Naive thymus-derived CD8-positive, alpha-beta T cell (primary cell): ENCODE measurements at places on chromosomes 7 and 10. TPM values are rescaled to one million over a fixed set of nuclear protein-coding genes. Genes with fewer than 3 reads are reported as not detected.

The DEPP1 gene
- polyA plus RNA-seq = not detected

The SFXN2 gene
- 16.5 TPM for polyA plus RNA-seq

- no peak for DNase-seq
Measured at GRCh38 chr7:2384354-2385243, 18.8 kb upstream of the CHST12 start.

GRCh38 chr7:44489955-44490350, 505 bp downstream of the NUDCD3 start:
- DNase-seq = peak; percentile 63

- DNase-seq = no peak
Measured at GRCh38 chr10:16583382-16583781, 61.7 kb upstream of the C1QL3 start.

The SPAM1 gene
- polyA plus RNA-seq = not detected

The RBM20 gene
- polyA plus RNA-seq = 0.20 TPM

The IMMP2L gene
- polyA plus RNA-seq = 29.1 TPM

The PGAM2 gene
- not detected for polyA plus RNA-seq

GRCh38 chr7:371119-371778, 81.3 kb downstream of the FOXL3 start:
- DNase-seq = peak; percentile 57

The GPR85 gene
- 0.15 TPM for polyA plus RNA-seq

The PDK4 gene
- not detected for polyA plus RNA-seq

- no peak for DNase-seq
Measured at GRCh38 chr7:55024776-55025175, 6.0 kb downstream of the EGFR start.

DNA sequence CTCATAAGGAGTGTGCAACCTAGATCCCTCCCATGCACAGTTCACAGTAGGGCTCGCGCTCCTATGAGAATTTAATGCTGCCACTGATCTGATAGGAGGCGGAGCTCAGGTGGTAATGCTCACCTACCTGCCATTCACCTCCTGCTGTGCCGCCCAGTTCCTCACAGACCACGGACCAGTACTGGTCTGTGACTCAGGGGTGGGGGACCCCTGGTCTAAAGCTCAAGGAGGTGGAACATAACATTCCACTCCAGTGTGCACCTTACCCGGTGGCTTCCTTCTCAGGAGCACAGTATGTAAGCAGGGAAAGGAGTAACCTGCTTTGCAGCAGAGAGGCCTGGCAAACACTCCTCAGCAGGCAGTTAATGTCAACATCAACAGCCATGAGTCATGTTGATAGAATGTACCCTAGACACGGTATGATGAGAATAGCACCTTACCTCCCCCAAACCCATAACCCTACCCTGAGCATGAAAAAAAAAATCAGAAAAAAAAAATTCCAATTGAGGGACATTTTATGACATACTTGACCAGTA, 273.5 kb downstream of the FGFR2 start:
- DNase-seq = no peak

The HYAL4 gene
- not detected for polyA plus RNA-seq

GRCh38 chr7:84948634-84949033, 238.2 kb downstream of the SEMA3D start:
- DNase-seq = no peak

DNA sequence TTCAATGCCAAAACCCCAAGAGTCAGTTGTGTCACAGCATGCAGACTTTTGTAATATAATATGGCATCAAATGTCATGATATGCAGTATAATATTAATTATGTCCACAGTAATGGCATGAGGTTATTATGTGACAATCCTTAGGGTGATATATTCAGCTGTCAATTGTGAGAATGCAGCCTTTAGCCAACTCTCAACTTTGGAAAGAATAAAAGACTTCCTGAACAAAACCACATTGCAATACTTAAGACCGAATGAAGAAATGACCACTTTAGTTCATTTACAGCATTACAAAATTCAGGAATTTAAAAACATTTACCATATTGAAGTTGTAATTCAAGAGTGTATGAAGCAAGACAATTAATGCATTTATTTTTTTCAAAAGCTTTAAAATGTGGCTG, 45.4 kb downstream of the CPVL start:
- DNase-seq = no peak

DNA sequence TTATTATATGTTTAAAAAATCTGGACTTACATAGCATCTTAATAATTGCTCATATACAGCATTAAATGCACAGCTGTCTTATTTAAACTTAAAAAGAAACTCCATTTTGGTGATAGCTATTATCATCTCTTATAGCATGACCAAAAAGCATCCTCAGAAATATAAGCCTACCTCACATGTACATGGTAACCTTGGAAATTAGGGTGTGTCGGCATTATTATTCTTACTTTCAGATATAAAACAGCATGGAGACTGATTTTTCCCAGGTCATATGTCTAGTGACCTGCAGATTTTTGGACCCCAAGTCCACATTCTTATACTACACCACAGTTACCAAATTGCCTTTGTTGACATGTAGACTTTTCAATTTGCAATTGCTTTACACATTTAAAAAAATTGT, 29.1 kb upstream of the ITGB1 start:
- DNase-seq = no peak

The NPSR1 gene
- polyA plus RNA-seq = not detected

GRCh38 chr7:30761214-30762156, 9.6 kb downstream of the INMT start:
- no peak for DNase-seq

DNA sequence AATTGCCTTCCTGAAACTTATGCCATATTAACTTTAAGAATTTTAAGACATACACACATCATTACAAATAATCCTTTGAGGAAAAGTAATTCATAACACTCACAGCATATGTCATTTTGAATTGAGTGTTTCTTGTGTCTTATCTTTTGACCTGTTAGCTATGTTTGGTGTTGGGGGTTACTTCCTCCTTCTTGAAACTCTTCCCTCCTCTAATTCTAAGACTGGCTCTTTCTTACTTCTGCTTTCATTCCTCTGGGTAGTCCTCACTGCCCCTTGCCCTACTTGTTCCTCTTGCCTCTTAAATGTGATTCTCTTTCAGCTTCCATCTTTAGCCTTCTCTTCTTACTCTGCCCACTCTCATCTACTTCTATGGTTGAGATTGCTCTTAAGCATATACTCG, 28.3 kb upstream of the PIP4K2A start:
- DNase-seq = no peak

The GCK gene
- 1.2 TPM for polyA plus RNA-seq

DNA sequence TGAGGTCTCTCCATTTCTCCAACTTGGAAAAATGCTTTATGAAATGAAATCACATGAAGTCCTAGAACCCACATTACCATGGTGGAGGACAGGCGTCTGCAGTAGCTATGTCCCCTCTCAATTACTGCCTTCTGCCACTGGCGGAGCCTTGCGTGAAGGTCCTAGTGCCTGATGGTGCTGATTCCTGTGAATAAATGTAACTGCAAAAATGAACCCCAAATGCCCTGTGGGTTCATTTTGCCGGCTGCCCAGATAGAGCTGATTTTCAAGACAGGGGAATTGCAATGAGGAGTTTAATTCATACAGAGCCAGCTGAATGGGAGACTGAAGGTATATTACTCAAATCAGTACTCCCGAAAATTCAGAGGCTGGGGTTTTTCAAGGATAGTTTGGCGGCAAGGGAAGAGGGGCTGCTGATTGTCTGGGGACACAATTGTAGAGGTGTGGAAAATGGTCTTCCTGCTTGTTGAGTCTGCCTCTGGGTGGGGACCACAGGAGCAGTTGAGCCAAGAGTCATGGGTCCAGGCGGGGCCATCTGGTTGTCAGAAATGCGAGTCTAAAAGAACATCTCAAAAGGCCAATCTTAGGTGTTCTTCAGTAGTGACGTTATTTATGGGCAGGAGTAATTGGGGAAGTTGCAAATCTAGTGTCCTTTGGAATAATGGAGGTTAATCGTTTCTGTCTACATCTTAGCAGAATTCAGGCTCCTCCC, 13.5 kb downstream of the PRF1 start:
- no peak for DNase-seq

DNA sequence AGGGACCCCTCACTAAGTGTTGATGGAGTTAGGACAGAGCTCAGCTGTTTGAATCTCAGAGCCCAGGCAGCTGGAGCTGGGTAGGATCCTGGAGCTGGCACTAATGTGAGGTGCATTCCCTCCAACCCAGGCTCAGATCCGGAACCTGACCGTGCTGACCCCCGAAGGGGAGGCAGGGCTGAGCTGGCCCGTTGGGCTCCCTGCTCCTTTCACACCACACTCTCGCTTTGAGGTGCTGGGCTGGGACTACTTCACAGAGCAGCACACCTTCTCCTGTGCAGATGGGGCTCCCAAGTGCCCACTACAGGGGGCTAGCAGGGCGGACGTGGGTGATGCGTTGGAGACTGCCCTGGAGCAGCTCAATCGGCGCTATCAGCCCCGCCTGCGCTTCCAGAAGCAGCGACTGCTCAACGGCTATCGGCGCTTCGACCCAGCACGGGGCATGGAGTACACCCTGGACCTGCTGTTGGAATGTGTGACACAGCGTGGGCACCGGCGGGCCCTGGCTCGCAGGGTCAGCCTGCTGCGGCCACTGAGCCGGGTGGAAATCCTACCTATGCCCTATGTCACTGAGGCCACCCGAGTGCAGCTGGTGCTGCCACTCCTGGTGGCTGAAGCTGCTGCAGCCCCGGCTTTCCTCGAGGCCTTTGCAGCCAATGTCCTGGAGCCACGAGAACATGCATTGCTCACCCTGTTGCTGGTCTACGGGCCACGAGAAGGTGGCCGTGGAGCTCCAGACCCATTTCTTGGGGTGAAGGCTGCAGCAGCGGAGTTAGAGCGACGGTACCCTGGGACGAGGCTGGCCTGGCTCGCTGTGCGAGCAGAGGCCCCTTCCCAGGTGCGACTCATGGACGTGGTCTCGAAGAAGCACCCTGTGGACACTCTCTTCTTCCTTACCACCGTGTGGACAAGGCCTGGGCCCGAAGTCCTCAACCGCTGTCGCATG, 5.2 kb downstream of the CHPF2 start:
- DNase-seq = no peak

The SPDYE6 gene
- not detected for polyA plus RNA-seq

DNA sequence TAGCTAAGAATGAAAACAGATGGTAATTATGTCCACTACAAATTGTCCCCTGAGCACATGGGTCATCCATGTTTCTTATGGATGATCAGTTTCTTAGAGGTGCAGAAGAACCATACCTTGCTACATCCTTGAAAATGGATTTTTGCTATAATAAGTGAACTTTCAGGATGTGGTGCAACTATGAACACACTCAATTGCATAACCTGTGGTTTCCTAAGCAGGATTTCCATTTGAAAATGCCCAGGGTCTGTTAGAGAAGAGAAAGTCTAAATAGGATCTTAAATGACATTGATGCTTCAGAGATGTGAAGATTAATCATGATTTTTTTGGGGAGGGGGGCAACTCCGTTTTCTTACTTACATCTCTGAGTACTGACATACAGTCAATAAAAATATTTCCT, 39.6 kb upstream of the CACNB2 start:
- DNase-seq = no peak

DNA sequence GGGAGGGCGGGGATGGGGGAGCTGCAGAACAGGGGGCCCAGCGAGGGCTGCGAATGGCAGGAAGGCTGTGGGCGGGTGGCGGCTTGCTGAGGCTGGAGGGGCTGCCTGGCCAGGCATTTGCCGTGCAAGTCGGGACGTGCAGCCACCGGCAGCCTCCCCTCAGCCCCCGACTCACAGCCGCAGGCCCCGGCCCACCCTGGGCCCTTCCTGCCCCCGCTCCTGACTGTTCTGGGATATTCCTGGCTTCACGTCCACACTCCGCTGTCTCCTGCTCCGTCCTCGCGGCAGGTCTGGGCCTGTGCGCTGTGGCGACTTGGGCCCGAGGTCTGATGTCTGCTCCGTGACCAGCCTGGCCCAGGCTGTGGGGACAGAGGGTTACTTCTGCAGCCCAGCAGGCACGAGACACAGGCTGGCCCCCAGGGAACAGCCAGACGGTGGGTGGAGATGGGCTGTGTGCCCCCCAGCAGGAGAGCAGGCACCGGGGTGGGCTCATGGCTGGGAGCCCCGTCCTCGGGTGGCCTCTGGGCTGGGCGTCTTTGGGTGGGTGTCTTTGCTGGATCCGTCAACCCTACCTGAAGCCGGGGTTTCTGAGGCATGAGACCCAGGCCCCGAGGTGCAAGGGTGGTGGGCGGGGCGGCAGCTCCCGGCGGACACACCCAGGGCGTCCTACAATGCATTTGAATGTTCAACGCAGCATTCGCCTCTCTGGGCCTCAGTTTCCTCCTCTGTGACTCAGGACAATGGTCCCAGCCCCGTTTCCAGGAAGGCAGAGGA, 86.5 kb downstream of the FOXL3 start:
- no peak for DNase-seq

- DNase-seq = no peak
Measured at GRCh38 chr7:79979437-79979836, 155.2 kb upstream of the GNAI1 start.

DNA sequence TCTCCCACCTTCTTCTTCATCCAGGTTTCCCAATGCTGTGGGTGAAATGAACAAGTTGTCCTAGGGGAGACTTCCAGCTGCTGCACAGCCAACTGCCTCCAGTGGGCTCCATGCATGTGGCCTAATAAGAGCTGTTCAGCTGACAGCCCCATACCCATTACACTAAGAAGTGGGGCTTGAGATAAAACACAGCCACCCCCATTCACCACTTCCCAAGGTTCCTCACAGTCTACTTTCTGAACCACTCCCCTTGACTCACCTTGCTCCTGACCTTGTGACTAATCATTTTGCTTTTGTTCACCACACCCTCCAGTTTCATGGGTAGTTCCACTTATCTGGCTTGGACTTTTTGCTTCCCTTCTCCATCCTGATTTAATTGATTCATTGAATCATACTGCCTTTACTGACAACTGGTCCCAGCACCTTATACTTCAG, 119.3 kb downstream of the CABCOCO1 start:
- no peak for DNase-seq

DNA sequence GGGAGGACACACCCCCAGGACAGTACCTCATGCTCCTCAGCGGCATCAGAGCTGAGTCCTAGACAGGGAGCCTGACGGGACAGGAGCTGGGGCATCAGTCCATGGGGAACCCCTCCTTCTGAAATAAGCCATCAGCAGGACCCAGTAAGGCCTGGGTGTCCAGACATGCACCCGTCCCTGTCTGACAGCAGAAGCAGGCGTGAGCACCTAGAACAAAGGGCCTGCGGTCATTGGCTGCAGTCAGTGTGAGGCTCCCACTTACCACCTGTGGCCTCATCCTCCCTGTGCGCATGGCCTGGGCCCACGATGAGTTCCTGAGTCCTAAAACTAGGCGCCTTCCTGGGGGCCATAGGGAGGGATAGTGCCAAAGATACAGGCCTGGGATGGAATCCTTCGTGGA, 484.7 kb downstream of the PTPRN2 start:
- DNase-seq = peak; percentile 27

- no peak for DNase-seq
Measured at GRCh38 chr7:46156086-46156485, 235.0 kb upstream of the IGFBP3 start.

The TRIM24 gene
- 5.8 TPM for polyA plus RNA-seq

GRCh38 chr10:30832001-30832748, 199.5 kb downstream of the ZNF438 start:
- no peak for DNase-seq

GRCh38 chr10:129320340-129320739, 146.7 kb upstream of the MGMT start:
- no peak for DNase-seq

The OR6V1 gene
- not detected for polyA plus RNA-seq

The MYOZ1 gene
- polyA plus RNA-seq = not detected

- DNase-seq = peak; percentile 73
Measured at GRCh38 chr10:110918269-110918642, 724 bp downstream of the BBIP1 start.
